Stimulated activated CD4-positive, alpha-beta T cell treated with anti-CD3 and anti-CD28 coated beads, Interleukin-12 subunit alpha, Interleukin-12 subunit beta, amount 100 ng/mL, for 24 hours (primary cell): ENCODE measurements at places on chromosomes 12 and 14.
A peak's percentile ranks its signal among the peaks of the same experiment; 100 is the strongest.

- no peak for DNase-seq
These were observed 584 bp upstream of the RFX4 start for GRCh38 chr12:106582249-106582591.

- DNase-seq, result no peak
These were observed 133.4 kb downstream of the ACSS3 start for GRCh38 chr12:81211306-81211705.

GRCh38 chr12:108783446-108783845, 52.1 kb upstream of the CORO1C start:
- no peak for DNase-seq

DNA sequence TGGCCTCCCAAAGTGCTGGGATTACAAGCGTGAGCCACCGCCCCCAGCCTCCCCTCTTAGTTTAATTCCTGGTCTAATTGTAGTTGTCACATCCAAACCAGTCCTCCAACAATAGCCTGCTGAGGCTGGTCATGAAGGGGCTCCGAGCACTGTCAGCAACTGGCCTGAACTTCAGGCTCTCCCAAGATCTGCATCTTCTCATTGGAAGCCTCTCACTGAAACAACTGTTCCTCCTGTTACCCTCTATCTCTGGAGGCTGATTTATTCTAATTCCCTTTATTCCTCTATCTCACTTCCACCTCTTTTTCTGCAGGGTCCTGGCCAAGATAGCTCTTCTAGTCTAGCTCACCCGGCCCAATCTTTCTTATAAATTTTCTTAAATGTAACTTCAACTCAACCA, 89.4 kb downstream of the DUSP16 start:
- no peak for DNase-seq

GRCh38 chr14:67251573-67252226, 10.5 kb downstream of the PALS1 start:
- no peak for DNase-seq

DNA sequence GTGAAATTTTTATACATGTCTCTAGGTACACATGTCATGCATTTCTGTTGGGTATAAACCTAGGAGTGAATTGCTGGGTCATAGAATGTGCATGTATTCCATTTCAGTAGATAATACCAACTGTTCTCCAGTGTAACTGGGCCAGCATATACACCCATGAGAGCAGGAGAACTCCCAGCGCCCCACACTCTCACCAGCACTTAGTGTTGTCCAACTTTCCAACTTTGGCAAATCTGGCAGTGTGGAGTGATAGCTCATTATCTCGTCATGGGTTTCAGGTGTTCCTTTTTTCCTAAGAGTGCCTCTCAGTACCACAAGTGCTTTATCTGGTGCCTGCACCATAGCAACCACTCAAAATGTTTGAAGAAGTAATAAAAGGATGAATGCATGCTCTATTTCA, 40.1 kb downstream of the NGB start:
- DNase-seq, result no peak

GRCh38 chr14:33956640-33957039, 5.8 kb upstream of the EGLN3 start:
- no peak for DNase-seq

- no peak for DNase-seq
These were observed 140.4 kb downstream of the CHST11 start for GRCh38 chr12:104596898-104597843.

GRCh38 chr12:2319737-2320506, 267.1 kb downstream of the CACNA1C start:
- no peak for DNase-seq

GRCh38 chr14:51023964-51024363, 70.9 kb downstream of the TRIM9 start:
- no peak for DNase-seq

- DNase-seq, result no peak
These were observed 28.1 kb downstream of the CBX5 start for GRCh38 chr12:54251667-54252284.

DNA sequence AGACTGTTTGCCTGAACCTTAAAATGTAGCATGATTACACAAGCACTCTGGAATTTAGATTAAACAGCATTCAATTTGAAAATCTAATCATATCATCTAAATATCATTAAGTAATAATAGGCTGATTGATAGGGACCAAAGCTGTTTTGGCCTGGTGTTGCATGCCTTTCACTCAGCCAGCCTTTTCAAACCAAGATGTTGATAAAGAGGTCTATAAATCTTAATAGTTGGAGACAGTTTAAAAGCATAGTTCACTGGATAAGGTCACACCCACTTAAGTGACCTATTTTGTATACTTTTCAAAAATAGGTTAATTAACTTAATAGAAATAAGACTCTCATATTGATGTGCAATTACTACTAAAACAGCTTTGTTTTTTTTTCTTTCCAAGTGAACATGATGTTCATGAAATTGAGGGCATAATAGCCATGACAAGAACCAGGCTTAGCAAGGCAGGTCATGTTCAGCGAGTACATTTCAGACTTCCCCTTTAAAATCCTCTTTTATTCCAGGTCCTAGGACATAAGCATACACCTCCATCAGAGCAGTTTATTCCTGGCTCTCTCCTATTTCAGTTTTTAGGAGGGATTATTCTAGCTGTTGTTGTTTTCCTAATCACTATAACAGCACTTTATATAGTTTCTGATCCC, 349.0 kb downstream of the RAD51B start:
- no peak for DNase-seq

DNA sequence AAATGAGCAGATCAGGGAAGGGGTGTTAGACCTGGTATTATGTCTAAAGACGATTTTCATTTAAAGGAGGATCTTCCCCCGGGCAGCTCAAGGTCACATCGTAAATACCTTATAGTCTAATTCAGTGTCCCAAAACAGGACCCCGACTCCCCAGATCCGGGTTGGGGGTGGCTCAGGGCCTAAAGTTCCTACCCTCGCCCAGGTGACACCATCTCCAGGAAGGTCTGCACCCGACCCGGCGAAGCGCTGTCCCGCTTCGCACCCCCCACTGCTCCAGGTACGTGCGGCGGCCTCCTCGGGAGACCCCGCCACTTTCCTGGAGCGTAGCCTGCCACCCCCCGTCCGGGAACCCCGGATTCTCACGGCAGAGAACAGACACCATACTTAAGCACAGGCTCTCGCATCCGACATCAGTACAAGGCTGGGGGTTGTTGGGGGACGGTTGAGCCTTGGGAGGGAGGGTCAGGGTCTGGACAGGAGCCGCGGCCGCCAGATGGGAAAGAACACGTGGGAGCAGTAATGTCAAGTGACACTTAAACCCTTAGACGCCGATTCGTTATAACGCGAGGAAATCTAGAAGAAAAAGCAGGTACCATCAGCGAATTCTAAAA, 556 bp downstream of the TIMM9 start:
- peak; percentile 30 for DNase-seq

DNA sequence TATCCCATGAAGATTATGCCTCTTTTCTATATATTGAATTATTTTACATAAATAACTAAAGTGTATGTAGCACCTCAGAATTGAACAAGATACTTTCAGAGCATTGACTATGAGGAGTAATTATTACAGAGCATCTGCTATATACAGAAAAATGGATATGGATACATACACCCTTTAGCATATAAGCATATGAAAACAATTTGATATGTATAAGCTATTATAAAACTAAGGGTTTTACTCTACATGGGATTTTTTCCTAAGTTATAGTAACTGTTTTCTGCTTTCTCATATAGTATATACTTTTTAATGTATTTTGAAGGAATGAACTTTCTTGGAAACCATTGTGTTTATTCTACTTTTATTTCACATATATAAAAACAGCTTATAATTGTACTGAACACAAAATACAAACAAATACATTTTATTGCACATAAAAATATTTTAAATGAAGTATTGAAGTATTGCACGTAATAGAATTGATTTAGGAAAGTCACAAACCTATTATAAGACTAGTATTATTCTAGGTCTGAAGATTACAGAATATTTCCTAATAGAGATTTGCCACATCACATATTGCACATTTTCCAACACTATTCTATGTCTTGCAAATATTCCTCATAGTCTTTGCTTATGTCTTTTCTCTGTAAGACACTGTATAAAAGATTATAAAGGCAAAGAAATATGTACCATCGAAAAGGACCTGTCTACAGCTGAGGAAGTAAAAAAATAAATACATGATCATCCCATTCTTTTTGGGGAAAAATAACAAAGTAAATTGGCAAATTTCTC, 8.4 kb downstream of the CD69 start:
- DNase-seq, result no peak

GRCh38 chr14:73888460-73888725, 1.7 kb downstream of the ZNF410 start:
- no peak for DNase-seq

DNA sequence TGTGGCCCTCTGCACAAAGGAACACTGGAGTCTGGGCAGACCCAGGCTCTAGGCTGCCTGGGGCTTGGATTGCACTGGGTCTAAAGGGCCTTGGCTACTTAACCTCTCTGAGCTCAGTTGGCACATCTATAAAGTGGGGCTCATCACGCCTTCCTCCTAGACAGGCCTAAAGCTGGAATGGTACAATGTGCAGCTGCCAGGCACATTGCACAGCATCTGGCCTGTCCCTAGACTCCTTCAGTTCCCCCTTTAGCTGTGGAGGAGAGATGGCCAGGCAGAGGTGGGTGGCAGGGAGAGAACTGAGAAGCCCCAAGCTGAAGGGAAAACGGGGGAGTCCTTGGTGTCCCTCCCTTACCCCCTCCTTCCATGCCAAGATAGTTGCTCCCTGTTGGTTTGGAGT, 10.8 kb downstream of the IRF2BPL start:
- no peak for DNase-seq

DNA sequence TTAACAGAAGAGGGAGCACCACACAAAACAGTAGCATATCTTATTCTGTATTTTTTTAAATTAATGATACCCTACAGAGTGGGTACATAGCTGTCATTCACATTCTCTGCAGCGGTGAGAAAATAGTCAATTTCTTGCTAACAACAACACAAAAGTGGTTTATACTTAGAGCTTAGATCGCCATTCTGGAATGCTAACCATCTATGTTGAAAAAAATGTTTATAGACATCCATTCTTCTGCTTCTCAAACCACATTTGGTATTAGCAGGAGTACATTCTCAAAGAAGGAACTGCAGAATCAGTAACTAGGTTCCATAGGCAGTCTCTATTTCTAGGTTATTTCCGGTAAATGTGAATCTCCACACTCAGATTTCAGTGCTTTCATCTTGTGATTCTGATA, 185.9 kb downstream of the PPFIA2 start:
- DNase-seq, result no peak

DNA sequence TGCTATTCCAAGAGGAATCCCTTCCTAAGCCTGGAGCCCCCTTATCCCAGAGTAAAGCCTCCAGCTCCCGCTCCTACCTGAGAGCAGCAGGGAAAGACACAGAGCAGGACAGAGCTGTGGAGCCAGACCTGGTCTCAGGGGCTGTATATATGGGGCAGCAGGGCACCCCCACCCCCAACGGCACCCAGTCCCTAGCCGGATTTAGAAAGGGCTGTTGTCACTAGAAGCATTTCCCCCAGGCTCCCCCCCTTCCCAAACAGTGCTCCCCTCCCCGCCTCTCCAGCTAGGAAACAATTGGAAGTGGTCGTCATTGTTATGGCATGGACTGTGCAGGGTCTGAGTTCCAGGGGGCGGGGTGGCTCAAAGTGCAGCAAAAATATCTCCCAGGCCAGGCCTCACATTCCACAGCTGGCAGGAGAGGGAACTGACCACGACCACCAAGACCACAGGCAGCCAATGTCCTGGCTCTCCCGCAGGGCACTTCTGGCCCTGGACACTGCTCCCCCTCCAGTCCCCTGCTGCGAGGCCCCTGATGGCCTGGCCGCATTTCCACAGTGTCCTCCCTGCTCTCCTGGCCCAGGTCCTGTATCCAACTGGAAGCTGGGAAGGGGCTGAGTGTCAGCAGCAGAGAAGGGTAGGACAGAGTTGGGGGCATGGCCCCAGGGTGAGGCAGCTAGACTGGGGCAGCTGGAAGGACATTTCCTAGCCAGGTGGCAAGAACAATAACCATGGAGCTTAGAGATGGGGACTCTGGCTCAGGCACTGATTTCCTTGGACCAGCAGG, at the start of gene MYH7:
Gene MYH7, minus strand, starts transcription at position 118 of the 784 bp plus-strand sequence. CDS start 1,928 bp downstream, outside the sequence.
- DNase-seq, result no peak

DNA sequence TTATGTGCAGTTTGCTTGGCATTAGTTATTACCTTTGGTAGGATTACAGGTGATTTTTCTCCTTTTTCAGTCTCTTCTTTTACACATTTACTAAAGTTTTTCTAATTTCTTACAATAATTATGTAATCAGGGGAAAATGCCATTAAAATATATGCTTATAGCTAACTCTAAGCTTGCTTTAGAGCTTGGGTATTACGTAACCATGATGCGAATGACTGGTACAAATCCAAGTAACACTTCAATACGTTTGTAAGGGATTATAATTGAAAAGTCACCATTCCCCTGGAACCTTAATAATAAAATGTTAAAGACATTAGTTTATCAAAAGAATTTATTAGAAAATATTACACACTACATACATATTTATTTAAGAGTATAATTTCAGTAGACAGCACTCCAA, 71.6 kb downstream of the SCAF11 start:
- no peak for DNase-seq

- DNase-seq, result no peak
These were observed 46.2 kb upstream of the VASH1 start for GRCh38 chr14:76715101-76715500.

GRCh38 chr12:85036733-85037132, 582 bp downstream of the LRRIQ1 start:
- DNase-seq, result no peak

DNA sequence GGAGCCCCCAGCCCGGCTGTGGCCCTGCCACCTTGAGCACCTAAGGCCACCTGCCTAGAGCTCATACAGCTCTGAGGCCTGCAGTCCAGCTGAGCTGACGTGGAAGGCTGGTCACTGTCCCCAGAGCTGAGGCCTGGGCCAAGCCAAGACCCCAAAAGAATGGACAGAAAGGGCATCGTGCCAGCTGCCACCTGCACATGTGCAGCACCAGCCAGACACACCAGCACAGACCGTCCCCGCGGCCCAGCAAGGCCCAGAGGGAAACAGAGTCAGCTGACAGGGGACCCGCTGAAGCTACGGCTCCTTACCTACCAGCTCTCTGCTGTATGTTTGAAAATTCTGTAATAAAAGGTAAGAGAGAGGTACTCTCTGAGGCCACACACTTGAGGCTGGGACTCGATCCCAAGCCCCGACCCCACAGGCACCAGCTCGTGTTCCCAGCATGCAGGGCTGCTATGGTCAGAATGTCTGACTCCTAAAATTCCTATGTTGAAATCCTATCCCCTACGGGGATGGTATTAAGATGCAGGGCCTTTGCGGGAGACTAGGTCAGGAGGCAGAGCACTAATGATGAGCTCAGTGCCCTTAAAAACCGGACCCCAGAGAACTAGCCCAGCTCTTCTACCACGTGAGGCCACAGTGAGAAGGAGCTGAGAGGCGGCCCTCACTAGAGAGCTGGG, 25.4 kb downstream of the BRF1 start:
- no peak for DNase-seq

- no peak for DNase-seq
These were observed 20.1 kb downstream of the SPRING1 start for GRCh38 chr12:116717466-116718437.
